ENCODE measurements at places on chromosomes 13 and 19. TPM values are rescaled to one million over a fixed set of nuclear protein-coding genes. Genes with fewer than 3 reads are reported as not detected.
A peak's percentile ranks its signal among the peaks of the same experiment; 100 is the strongest.

- peaks cover 17% of the 10 kb centered on the region for H3K4me1 ChIP-seq
- no peaks in the 10 kb centered on the region for H3K36me3 ChIP-seq
- DNase-seq, result peak; percentile 52
- H3K27me3 ChIP-seq, result peaks cover 75% of the 10 kb centered on the region
These were observed 4.2 kb downstream of the PDX1 start for GRCh38 chr13:27923794-27924528.

DNA sequence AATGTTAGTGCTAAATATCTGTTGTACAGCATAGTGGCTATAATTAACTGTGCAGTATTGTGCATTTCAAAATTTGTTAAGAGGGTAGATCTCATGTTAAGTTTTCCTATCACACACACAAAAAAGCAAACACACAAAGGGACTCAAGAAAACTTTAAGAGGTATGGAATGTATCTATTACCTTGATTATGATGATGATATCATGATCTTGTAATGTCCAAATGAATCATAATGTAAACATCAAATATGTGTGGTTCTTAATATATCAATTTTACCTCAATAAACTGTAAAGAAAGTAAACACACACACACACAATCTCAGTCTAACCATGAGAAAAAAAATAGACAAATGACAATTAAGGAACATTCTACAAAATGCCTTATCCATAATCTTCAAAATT is 934.6 kb downstream of the SLITRK1 start:
- no peak overlapping the region for H3K4me3 ChIP-seq
- H3K27me3 ChIP-seq, result no peaks in the 10 kb centered on the region
- H3K27ac ChIP-seq, result no peak overlapping the region
- no peaks in the 10 kb centered on the region for H3K4me1 ChIP-seq
- no peak for DNase-seq

DNA sequence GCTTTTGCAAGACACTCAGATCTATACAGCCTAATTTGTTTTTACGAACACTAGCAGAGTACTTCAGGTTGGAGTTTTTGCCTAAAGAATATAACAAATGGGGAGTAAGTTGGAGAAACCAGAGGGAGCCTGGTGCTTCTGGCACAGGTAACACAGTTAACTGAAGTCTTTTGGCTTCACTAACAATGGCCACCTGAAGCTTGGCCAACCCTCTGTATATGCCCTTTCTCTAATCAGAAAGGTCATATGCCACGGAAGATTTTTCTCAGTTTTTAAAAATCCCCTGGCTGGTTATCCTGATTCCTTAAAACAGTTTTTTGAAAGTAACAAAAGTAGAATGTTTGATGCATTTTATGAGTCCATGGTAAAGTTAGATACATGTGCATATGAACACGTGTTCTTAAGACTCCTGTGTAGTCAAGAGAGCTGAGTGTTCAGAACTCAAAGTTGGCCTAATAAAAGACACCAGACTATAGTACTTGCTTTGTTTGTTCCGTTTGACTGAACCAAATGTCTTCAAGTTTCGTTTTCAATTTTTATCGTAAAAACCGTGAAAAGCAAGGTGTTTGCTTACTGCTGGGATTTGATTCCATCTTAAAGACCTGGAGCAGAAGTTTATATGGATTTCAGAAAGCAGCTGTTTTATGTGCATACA is 137.5 kb downstream of the KCNRG start:
- H3K4me3 ChIP-seq, result peak overlapping the region; percentile 12
- H3K27ac ChIP-seq, result no peak overlapping the region
- DNase-seq, result no peak
- peaks cover 4% of the 10 kb centered on the region for H3K4me1 ChIP-seq
- no peaks in the 10 kb centered on the region for H3K27me3 ChIP-seq

- no peak overlapping the region for H3K27ac ChIP-seq
- no peaks in the 10 kb centered on the region for H3K4me1 ChIP-seq
These were observed 198.7 kb upstream of the SLITRK1 start for GRCh38 chr13:84080748-84081530.

DNA sequence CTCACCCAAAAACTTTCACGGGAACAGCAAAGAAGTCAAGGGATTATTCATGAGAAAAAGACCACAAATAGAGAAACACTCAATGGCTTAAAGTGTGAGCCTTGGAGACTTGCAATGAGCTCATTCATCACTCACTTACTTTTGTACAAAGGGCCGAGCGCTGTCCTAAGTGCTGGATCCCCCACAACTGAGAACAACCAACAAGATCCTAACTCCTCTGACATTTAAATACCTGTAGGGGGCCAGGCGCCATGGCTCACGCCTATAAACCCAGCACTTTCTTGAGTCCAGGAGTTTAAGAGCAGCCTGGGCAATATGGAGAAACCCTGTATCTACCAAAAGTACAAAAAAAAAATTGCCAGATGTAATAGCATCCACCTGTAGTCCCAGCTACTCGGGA is 29.4 kb upstream of the ZNF507 start:
- no peaks in the 10 kb centered on the region for H3K27me3 ChIP-seq
- no peak for DNase-seq
- H3K27ac ChIP-seq, result no peak overlapping the region
- H3K4me3 ChIP-seq, result no peak overlapping the region
- no peaks in the 10 kb centered on the region for H3K36me3 ChIP-seq
- no peaks in the 10 kb centered on the region for H3K4me1 ChIP-seq

DNA sequence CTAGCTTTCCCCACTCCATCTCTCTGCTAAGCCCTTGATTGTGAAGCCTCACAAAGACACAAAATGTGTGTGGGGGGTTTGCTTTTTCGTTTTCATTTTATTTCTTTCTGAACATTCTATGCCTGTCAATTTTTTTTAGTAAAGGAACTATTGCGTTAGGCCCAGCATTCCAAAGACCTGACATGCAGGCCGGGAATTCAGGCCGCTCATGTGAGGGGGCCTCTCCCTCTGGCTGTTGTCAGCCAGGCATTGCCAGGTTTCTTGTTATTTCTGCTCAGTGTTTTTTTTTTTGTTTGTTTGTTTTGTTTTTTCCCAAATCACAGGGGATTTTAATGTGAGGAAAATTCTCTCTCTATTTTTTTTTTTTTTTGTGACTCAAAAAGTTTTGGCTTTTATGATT is 10.3 kb upstream of the MEDAG start:
- no peak overlapping the region for H3K4me3 ChIP-seq
- H3K27me3 ChIP-seq, result no peaks in the 10 kb centered on the region
- H3K27ac ChIP-seq, result no peak overlapping the region

GRCh38 chr13:112446347-112446861 is 70.2 kb downstream of the SPACA7 start:
- no peaks in the 10 kb centered on the region for H3K4me1 ChIP-seq
- peaks cover 6% of the 10 kb centered on the region for H3K27me3 ChIP-seq
- no peak for DNase-seq
- no peaks in the 10 kb centered on the region for H3K36me3 ChIP-seq
- no peak overlapping the region for H3K27ac ChIP-seq
- H3K4me3 ChIP-seq, result no peak overlapping the region

DNA sequence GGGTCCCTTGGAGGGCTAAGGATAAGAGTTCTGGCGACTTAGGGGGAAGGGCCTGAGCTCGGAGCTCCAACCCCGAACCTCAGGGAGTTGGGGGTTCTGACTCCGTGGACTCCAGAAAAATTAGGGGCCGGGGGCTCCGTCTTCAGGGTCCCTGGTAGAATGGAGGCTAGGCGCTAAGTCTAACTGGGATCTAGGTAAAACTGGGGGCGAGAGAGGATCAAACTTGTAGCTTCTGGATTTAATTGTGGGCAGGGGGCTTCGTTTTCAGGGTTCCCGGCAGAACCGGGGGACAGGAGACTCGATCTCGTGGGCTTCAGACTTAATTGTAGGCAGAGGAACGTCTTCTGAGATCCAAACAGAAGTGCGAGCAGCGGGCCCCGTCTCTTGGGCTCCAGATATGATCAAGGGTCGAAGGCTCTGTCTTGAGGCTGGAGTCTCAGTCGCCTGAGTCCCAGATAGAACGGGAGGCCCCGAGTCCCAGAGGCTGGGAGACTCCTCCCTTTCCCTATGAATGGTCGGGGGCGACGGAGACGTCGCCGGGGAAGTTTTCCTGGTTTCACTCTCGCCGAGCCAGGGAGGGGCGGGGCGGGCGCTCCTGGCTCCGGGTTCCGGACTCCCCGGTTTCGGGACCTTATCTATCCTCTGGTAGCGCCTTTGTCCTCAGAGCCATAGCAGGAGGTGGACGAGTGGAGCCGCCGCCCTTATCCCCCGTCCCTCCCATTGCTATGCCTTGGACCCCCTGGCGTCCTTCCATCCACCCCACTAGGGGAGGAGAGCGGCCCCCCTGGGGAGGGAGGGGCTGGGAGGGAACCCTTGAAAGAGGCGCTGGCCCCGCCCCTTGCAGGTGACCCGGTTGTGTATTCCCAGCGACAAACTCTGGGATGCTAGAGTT is 1.3 kb downstream of the NECTIN2 start:
- H3K4me1 ChIP-seq, result no peaks in the 10 kb centered on the region
- H3K4me3 ChIP-seq, result peak overlapping the region; percentile 95
- DNase-seq, result peak; percentile 89
- H3K27ac ChIP-seq, result peak overlapping the region; percentile 96
- H3K36me3 ChIP-seq, result no peaks in the 10 kb centered on the region

Gene RFPL4A
- total RNA-seq, result not detected

Gene VSTM1
- not detected for total RNA-seq
